Stimulated activated CD4-positive, alpha-beta T cell treated with anti-CD3 and anti-CD28 coated beads, Interleukin-15, amount 100 ng/mL, for 48 hours (primary cell): ENCODE measurements at places on chromosomes 16 and 17.

DNA sequence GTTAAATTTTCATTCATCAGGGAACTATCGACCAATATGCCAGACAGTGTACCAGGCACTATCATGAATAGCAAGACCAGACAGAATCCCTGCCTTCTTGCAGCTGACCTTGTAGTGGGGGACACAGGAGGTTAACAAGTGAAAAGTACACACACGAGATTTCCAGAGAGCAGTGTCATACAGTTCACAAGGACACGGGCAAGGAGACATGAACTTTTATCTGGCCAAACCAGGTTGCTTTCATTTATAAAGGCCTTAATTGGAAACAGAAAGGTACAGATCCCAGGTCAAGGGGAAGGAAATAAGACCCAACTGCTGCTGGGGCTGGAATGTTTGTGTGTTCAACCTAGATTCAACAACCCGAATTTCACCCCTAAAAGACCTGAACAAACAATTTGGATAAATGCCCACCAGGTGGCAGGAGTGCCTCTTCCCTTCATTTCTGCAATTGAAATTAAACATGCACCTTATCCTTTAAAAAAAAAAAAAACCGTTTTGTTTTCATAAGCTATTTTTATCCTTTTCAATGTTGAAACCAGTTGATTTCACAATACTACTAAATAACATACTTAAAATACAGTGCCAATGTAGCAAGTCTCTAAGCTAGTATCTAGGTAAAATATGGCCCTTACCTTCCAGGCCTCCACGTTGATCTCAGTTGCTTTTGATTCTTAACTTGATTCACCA is 65.9 kb downstream of the EMP2 start:
- no peak for DNase-seq

DNA sequence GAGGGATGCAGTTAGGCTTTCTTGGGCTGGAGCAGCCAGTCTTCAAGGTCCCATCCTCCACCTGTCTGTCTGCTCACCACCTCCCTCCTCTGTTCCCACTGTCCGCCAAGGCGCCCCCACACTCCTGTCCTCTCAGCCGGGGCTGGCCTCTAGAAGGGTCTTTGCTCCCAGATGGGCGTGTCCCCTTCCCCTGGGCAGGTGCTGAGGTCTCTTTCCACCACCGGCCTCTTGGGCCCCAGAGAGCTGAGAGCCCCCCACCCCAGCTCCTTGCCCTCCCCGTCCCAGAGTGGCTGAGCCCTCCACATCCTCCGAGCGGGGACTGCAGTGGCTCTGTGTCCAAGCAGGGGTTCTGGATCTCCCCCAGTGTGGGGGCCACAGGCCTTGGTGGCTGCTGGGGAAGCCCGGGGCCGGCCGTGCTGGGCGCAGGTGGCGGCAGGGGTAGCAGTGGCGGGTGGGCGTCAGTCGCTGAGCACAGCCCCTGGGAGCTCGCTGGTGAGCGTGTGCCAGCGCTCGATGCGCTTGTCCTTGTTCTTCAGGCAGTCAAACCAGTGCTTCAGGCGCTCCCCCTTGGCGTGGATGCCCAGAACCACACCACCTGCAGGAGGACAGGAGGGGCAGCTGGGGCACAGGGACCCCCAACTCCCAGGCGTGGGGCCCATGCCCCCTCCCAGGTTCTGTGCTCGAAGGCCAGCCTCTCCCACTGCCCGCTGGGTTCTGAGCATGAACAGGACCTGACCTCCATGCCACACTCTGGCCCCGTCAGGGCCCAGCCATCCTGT is 9.8 kb downstream of the SCGB1C2 start:
- no peak for DNase-seq

DNA sequence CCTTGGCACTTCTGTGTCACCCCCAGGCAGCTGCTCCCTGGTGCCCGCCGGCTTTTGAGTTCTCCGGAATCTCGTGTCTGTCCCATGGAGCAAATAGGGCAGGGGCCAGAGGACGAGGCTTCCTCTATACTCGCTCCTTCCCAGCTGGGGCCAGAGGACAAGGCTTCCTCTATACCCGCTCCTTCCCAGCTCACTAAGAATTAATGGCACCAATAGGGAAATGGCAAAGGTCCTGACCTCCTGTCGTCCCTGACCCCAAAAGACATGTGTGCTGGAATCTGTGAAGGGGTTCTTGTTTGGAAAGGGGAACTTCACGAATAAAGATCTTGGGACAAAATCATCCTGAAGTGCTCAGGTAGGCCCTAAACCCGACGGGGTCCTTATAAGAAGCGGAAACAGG is 7.6 kb downstream of the SGSH start:
- DNase-seq, result no peak

GRCh38 chr16:63613701-63614100 is 1508.2 kb downstream of the CDH11 start:
- no peak for DNase-seq

DNA sequence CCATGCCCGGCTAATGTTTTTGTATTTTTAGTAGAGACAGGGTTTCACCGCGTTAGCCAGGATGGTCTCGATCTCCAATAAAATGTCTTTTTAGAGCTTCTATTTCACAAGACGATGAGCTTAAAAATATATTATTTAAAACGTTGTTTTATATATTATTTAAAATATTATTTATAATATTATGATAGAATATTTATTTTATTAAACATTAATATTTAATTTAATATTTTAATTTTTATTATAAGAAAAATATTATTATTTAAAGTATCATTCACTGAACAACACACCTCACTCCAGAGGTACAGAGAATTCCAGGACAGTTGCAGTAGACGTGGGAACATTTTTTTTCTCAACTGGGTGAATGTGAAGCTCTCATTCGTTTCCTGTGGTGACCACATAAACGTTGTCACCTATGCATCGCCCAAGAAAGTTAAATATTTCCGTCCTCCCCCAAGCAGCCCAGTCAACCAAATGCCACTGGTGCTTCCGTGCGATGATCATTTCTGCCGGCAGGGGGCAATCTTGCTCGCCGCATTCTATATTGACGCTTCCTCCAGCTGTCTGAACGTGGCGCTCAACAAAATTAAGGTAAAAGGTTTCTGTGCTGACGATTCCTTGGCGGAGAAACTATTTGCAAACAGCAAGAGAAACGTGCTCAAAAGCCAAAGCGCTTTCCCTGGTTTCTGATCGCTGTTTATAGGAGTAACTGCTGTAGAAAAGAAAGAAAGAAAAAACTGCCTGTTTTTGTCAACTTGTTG is 41.7 kb upstream of the PRSS54 start:
- peak; percentile 81 for DNase-seq

- no peak for DNase-seq
Measured at GRCh38 chr17:45038728-45039634, 12.5 kb downstream of the DCAKD start.

GRCh38 chr17:7555320-7555948 is 3.1 kb upstream of the TNFSF13 start:
- no peak for DNase-seq

GRCh38 chr17:44773140-44773539 is 14.4 kb downstream of the ADAM11 start:
- no peak for DNase-seq

DNA sequence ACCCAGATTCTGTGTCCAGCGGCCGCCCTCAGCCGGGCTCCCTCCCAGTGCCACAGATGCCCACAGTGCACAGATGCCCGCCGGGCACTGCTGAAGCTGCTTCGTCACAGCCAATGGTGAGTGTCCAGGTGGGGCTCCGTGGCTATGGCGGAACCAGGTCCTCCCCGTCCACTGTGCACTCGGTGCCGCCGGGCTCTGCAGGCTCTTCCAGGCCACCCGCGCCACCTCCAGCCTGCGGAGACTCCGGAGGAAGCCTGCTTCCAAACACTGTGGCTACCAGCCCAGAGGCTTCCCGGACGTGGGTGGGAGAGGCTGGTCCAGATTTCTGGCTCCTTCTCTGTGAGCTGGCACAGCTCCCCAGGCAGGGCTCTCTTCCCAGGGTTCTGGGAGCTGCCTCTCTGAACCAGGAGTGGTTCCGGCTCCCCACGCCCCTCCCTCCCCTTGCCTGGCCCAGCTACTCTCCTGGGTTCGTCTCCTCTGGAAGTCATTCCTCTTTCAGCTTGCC is 2.8 kb upstream of the PYCR1 start:
- no peak for DNase-seq

GRCh38 chr17:45918241-45918745 is 23.9 kb downstream of the MAPT start:
- no peak for DNase-seq

- DNase-seq, result no peak
Measured at GRCh38 chr17:70321352-70321751, 152.0 kb downstream of the KCNJ2 start.

DNA sequence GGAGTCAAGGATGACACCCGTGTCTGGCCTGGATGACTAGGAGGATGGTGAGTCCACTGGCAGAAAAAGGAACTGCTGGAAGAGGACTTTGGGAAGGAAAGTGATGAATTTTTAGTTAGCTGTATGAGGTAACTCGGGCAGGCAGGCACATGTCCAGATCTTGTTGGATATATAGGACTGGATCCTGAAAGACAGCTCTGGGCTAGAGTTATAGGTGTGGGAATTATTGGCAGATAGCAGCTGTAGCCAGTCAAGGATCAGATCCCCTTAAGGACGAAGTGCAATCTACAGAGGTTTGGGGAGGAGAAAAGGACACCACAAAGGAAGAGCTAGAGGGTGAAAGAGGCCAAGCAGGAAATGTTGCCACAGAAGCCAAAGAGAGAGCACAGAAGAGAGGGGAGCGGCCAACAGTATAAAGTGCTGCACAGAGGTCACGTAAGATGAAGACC is 10.1 kb downstream of the CYB5D1 start:
- no peak for DNase-seq

DNA sequence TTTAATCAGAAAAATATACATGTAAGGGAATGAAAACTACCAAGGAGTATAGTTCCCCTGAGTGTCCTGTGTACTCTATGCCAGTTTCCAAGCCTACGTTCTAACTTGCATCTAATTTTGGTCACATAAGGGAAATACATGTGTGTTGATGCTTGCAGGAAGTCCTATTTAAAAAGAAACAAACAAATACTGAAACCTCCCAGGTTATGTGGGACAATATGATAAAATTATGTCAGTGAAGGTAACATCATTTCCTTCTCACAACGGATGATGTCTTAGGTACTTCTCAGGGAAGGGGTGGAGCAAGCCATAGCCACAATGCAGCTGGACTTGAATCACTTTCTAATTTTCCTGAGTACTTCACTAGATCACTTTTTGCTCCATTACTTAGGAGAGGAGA is 115.9 kb downstream of the ZFHX3 start:
- no peak for DNase-seq

GRCh38 chr16:72120026-72120425 is 26.4 kb downstream of the DHX38 start:
- DNase-seq, result no peak

DNA sequence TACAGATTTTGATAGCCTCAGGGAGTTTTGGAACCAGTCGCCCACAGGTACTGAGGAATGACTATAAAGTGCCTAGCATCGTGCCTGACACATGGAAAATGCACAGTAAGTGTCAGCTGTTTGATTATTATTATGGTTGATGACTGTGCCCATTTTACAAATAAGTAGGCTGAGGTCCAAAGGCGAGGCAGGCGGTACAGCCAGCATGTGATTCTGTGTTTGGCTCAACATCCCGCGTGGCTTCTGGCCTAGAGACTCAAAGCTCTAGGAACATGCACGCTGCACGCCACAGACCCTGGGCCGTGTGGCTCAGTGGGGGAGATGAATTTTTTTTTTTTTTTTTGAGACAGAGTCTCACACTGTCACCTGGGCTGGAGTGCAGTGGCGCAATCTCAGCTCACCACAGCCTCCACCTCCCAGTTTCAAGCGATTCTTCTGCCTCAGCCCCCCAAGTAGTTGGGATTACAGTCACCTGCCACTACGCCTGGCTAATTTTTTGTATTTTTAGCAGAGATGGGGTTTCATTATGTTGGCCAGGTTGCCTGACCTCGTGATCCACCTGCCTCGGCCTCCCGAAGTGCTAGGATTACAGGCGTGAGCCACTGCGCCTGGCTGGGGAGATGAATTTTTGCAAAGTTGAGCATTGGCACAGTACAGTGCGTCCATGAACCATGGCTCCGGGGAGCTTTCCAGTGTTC is 57.7 kb downstream of the NKD1 start:
- no peak for DNase-seq

GRCh38 chr16:11948819-11949218 is 7.0 kb upstream of the NPIPB2 start:
- no peak for DNase-seq

DNA sequence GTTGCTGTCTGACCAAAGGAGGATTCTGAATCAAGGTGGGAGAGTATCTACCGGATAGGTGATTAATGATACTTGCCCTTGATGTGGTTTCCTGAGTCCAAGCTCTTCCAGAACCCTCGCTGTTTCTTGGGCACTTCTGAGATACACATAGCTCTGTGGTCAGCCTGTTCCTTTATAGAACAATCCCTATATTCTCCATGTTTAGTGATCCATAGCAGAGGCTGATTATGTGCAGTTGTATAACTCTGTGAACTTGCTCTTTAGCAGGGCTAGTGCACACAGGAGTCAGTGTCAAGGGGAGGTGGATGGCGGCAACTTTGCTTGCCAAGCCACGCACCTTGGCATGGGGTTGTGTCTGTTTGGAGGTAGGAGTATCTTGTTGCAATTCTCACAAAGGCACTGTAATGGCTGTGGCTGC is 36.1 kb downstream of the ARL4D start:
- DNase-seq, result no peak

DNA sequence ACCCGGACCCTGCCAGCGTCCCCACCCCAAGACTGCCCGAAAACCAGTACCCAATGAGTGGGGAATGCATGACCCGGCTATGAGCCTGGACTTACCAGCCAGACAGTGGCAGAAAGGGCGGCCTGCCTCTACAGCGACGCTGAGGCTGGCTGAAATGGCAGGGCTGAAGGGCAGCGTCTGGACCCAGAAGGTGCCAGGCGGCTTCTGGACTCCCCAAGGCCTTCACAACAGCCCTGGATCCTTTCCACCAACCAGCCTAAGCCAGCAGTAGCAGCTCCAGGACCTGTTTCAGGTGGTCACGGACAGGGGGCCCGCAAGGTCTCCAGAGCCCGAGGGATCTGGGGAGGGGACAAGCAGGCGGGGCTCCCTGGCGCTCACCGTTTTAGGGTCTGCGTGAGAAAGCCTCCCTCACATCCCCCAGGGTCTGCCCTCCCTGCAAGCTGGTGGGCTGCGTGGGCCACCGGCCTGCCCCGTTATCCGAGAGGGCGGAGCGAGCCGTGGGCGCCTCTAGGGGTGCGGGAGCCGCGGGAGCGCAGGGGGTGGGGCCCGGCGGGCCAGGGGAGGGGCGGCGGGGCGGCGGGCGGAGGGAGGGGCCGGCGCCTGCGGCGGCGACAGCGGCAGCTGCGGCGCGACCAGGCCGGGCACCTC is at the start of gene RIPOR1:
Gene RIPOR1, plus strand, starts transcription at position 608 of the 648 bp plus-strand sequence. CDS start 9,618 bp downstream, outside the sequence.
- DNase-seq, result peak; percentile 34

GRCh38 chr17:20089756-20090547 is 80.8 kb downstream of the SPECC1 start:
- no peak for DNase-seq

- DNase-seq, result no peak
Measured at GRCh38 chr17:39648616-39649366, 11.8 kb downstream of the STARD3 start.

GRCh38 chr16:47780213-47780875 is 319.2 kb downstream of the PHKB start:
- DNase-seq, result no peak
